GM23338 (cell line): ENCODE measurements at places on chromosomes 6 and 20. TPM values are rescaled to one million over a fixed set of nuclear protein-coding genes. Genes with fewer than 3 reads are reported as not detected.

Gene TBPL1
- polyA plus RNA-seq = 139 and 144 TPM in 2 replicates

DNA sequence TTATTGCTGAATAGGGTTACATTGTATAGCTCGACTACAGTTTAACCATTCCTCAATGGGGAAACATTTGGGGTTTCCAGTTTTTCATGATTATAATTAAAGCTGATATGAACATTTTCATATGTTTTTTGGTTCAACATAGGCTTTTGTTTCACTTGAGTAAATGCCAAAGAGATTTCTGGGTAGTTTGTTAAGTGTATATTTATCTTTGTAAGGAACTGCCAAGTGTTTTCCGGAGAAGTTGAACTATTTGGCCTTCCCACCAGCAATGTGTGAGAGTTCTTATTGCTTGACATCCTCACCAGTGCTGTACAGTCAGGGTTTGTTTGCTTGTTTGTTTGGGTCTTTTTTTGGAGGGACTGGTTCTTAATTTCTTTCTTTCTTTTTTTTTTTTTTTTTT, 83.7 kb upstream of the RALY start:
- no peak for DNase-seq

- no peak for DNase-seq
Observed at GRCh38 chr6:37711331-37712241, 13.9 kb upstream of the MDGA1 start.

DNA sequence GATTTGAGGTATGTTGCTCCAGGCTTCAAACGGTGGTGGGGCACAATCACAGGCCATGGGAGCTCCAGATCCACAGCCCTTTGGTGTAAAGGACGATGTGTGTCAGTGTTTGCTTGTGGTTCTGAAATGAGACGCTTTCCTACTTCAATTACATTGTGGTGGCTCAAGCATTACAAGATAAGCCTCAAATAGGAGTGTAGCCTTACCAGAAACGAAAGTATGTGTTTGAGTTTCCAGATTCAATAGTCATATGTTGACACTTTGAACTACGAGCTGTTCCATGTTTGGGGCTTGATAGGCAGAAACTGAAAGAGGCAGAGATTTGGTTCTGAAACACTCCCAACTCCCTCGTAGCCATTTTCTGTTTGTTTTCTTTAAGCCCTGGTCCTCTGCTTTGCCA, 187.1 kb downstream of the MYLK4 start:
- no peak for DNase-seq

DNA sequence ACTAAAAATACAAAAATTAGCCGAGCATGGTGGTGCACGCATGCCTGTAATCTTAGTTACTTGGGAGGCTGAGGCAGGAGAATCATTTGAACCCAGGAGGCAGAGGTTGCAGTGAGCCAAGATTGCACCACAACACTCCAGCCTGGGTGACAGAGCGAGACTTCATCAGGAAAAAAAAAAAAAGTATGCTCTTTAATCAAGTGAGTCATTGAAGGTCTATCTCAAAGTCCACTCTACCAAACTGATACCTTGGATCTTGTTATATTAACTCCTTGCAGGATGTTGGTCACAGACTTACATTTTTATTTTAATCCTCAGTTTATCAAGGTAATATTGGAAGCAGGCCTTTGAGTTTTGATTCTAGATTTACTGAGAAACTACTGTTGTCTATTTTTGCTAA, 348.7 kb downstream of the COL12A1 start:
- no peak for DNase-seq

GRCh38 chr6:140048202-140048790, 673.8 kb upstream of the CITED2 start:
- no peak for DNase-seq

DNA sequence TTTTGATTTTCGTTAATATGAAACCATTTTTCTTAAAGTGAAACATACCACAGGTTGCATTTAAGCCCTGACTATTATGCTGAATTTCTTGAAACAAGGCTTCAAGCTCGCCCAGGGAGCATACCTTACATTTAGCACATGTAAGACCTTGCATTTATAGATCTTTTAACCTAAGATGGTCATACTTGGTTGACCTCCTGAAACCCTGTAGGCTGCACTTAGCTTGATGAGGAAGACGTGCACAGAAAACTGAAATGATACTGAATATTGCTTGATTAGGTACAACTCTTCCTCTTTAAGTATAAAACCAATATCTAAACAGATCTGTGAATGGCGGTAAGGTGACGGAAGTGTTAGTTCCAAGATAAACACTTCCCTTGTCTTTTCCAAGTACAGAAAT, 82.2 kb downstream of the CTNNBL1 start:
- DNase-seq = no peak
